Stimulated activated CD8-positive, alpha-beta memory T cell treated with anti-CD3 and anti-CD28 coated beads, Interleukin-15, amount 100 ng/mL, for 48 hours (primary cell): ENCODE measurements at places on chromosomes 5 and 9.

- DNase-seq = no peak
Observed at GRCh38 chr9:89661956-89662717, 57.3 kb downstream of the GADD45G start.

DNA sequence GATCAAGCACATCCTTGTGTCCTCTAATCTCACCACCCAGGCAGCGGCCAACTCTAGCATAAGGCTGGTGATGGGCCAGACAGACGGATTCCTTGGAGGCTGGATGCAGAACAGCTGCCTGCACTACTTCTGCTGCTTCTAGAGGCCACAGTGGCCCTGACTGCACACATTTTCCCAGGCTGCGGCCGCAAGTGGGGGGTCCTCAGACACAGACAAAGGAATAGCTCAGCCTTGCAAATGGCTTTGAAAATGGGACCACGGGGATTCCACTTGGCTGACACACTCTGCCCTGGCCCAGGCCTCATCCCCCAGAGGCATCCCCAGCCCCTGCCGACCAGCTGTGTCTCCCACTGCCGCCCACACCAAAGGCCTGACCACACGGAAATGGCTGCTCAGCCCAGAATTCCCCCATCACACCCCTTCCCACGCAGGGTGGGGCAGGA lies 540.8 kb downstream of the BNC2 start:
- DNase-seq = no peak

- DNase-seq = no peak
Observed at GRCh38 chr9:29873579-29873978, 2300.3 kb upstream of the C9orf72 start.

- no peak for DNase-seq
Observed at GRCh38 chr5:79850941-79851340, 140.1 kb downstream of the MTX3 start.

DNA sequence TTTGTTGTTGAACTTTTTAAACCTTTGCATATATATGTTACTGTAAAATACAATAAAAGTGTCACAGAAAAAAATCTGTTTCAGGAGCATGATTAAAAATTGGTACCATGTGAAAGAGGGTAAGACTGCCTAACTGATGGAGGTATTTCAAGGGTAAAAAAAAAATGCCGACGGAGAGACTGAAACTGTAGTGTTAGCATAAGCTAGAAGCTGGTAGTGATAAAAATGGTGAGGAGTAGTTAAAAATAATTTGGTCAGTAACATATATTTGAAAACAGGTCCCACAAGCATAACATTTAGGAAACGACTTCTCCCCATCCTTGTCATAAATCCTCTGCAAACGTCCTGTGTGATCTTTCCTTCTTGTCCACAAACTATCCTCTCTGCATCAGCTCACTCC lies 64.7 kb downstream of the MEF2C start:
- no peak for DNase-seq

DNA sequence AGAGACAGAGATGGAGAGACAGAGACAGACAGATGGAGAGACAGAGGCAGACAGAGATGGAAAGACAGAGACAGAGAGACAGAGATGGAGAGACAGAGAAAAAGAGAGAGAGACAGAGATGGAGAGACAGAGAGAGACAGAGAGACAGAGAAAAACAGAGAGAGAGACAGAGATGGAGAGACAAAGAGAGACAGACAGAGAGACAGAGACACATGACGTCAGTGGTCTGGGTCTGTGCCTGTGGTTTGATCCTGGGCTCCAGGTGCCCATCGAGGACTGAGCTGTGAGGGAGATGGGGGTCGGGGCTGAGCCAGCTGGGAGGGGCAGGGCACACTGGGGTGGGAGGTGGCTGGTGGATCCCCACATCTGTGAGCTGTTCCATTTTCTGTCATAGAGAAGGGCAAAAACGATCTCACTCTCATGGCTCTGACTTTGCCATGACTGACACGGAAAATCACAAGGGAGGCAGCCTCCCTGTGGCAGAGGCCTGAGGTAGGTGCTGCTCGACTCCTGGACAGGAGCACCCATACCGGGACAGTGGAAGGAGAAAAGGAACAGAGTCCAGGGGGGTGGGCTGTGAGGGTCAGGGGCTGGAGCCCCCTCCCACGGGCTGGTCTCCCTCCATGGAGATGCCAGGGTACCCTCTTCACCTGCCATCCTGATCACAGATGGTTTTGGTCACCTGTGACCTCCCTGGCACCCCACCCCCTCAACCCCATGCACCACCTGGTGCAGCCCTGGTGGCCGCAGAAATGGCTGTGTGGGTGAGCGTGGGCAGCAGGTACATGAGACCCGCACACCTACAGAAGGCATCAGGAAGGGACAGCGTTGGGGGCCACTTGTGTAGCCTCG lies 28.8 kb downstream of the GLT6D1 start:
- DNase-seq = no peak
